Cardiac muscle cell (in vitro differentiated cells and primary cell): ENCODE measurements at places on chromosomes 12 and 14.

- DNase-seq = no peak
Observed at GRCh38 chr14:36301159-36301558, 19.3 kb downstream of the MBIP start.

GRCh38 chr12:64142382-64142781, 79.7 kb downstream of the KICS2 start:
- no peak for DNase-seq

DNA sequence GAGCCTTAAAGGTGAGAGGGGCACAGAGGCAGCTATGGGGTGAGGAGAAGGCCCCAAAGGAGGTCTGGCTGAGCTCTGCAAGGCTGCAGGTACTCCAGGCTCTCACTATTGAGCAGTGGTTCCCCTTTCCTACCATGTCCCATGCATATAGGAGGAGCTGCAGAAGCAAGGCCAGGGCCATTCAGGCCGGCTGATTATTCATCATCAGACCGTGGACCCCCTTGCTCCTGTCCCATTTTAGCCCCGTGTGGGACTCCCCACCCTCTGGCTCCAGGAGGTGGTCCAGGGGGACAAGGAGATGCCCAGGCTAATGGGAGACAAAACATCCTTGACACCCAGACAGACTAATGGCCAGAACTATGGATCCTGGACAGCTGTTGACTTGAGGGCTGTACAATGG, 3.1 kb downstream of the GPD1 start:
- no peak for DNase-seq

DNA sequence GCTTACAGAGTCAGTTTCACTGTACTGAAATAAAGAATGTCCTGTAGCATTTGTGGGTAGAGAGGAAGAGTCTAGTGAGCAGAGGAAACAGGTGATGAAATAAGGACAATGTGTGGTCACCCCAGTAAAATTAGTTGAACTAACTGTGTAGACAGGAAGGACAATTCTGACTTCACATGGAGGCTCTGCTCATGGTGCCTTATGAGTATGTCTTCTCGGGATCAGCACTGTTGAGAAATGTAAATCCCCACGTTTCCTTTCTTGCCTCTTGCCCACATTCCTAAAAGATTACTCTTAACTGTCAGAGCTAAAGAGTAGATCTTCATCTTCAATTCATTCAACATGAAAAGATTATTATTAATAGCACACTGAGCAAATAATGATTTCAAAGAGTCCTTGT, 113.2 kb upstream of the FLRT2 start:
- peak; percentile 76 for DNase-seq

DNA sequence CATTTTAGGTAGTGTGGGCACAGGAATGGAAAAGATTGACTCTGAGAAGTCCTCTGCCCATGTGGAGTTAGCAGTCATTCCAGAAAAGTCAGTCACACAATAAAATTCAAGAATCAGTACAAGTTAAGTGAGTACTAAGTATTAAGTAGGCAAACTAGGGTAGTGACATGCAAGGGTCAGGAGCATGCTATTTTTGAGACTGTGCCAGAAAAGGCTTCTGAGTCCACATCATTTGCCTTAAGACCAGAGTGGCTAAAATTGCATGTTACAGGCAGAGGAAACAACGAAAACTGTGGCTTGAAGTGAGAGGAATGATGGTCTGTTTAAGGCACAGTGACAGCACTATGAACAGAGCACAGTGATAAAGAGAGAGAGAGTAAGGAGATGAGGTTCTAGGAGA, 108.9 kb downstream of the SLC6A15 start:
- DNase-seq = no peak

GRCh38 chr12:107322063-107322462, 228.7 kb upstream of the CRY1 start:
- no peak for DNase-seq

- no peak for DNase-seq
Observed at GRCh38 chr12:118185602-118186397, 49.9 kb downstream of the PEBP1 start.

DNA sequence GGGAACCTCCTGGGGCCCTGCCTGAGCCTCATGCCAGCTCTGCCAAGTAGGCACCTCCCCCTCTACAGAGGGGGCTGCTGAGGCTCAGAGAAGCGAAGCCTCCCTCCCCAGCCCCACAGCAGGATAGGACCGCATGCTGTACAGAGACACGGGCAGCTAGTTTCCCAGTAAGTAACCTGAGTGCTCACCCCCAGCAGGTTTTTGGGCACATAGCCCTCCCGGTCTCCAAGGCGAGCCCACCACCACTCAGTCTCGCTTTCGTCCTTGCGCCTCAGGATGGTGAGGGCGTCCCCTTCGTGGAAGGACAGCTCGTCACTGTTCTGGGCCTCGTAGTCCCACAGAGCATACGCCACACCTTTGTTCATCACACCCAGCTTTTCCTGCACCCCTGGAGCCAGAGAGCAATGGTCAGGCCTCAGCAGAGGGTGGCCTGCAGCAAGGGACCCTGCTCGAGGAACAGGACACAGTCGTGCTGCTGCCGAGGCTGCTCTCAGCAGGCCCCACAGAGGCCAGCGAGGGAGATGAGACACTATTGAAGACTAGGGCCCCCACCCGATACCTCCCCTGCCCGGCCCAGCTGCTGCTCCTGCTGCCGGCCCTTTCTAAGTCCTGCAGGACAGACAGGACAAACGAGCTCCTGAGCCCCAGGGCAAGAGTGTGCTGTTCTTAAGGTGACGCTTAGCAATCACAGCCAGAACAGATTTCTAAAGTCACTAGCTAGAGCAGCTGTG, 20.4 kb downstream of the ZFYVE21 start:
- DNase-seq = no peak

DNA sequence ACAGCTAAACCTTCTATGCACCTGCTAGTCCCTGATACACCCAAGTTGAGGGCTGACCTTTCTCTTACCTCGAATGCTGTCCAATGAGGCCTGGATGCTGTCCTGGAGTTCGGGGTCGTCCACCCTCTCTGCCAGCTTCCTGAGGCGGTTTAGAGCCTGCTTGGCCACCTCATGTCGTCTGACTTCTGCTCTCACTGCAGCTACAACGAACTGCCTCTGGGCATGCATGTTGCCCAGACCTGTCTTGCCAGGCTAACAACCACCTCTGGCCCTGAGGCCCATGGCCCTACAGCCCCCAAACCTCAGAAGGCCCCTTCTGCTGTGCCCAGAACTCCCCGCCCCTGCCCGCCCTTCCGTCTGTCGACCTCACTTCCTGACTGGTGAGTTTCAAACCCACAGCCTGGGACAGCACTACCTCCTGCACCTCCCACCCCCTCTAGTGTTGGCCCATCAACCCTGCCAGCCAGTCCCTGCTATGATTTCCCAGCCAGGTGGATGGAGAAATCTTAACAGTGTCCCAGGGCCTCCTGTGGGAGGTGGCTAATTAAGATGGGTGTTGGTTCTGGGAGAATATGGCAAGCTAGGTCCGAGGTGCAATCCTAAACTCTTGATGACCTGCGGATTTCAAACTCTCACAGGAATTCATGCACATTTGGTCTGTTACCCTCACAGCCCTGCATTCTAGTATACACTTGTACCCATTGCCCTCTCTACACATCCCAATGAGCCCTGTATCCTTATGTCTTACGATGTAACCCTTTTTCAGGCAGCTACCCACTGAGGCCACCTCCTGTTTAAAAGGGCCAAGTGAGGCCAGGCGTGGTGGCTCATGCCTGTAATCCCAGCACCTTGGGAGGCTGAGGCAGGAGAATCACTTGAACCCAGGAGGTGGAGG, 2.7 kb upstream of the TSPAN31 start:
- no peak for DNase-seq

DNA sequence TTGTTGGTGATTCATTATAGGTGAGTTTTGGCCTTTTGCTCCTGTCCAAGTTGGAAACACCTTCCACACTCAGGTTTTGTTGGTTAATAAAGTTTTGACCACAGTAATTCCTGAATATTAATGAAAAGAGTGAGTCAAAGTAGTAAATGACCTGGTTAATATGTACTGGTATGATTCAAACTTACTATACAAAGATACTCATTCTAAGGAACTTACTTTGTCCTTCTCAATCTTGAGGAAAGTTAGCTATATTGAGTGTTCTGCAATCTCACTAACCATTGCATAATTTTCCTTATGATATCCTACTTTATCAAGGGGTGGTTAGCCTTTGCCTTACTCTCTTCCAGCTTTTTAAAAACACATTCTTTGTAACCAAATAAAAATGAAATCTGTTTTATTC, 20.9 kb upstream of the HECTD1 start:
- no peak for DNase-seq

GRCh38 chr12:132482771-132483170, 7.2 kb upstream of the FBRSL1 start:
- no peak for DNase-seq

- DNase-seq = no peak
Observed at GRCh38 chr14:87960013-87960787, 32.8 kb downstream of the GALC start.

DNA sequence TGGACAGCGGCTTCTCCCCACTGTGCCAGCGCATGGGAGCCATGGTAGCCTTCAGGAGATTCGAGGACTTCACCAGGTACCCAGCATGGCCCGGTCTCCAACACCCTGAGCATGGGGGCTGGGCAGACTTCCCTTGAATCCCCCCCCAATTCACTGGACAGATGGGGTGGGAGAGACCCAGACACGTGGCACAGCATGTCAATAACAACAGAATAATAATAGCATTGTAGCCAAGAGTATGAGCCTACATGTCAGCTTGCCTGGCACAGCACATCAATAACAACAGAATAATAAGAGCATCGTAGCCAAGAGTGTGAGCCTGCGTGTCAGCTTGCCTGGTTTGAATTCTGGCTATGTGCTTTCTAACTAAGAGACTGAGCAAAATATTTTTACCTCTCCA, 76.4 kb downstream of the FOXN4 start:
- DNase-seq = no peak

DNA sequence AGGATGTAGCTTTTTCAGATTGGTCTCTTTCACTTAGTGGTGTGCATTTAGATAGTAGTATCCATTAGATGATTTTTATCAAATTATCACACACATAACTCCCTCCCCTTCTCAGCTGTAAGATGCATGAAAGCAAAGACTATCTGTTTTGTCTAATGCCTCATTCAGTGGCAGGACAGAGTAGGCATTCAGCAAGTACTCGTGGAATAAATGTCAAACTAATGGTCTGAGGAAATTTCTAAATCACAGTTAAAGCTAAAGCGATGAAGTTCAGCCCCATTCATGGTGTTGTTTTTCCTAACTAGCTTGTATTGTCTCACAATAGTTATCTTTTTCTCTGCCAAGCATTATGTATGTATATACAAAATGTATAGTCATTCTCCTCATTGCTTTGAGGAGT, 16.1 kb downstream of the CCNK start:
- DNase-seq = no peak

DNA sequence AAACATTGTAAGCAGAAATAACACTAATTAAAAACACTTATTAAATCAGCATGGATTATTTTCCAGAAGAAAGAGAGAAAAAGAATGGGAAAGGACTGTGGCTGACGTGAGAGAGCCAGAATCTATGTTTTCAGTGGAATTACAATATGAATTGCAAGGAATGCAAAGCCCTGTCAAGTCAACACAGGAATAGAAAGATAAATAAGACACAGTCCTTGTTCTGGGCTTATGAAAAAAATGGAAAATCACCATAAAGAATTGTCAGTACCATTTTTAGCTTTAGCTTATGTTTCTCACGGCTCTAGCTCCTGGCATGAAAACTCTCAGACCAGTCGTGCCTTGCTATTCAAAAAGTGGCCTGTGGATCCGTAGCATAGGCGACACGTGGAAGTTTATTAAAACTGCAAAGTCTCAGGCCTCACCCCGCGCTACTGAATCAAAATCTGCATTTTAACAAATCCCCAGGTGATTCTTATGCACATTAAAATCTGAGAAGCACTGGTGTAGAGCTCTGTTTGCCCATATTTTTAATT, 549.1 kb downstream of the RPS29 start:
- DNase-seq = no peak

GRCh38 chr12:34286934-34287333, 264.6 kb downstream of the ALG10 start:
- DNase-seq = no peak
